ENCODE measurements at places on chromosomes 4 and X.

DNA sequence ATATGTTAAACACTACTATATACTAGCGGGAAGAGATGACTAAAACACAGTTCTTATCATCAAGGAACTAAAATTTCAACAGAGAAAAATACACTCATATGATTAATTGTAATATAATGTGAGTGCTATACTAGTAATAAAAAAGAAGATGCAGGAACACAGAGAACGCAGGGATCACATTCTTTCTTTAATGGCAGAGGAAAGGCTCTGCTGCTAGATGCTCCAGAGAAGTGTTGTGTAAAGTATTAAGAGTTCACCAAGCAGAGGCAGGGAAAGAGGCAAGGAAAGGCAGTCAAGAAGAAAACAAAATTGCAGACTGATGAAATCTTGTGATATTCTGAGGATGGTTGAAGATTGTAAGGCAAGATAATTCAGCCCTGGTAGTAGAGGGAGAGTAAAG, 394.7 kb downstream of the PDGFC start:
- DNase-seq: no peak

DNA sequence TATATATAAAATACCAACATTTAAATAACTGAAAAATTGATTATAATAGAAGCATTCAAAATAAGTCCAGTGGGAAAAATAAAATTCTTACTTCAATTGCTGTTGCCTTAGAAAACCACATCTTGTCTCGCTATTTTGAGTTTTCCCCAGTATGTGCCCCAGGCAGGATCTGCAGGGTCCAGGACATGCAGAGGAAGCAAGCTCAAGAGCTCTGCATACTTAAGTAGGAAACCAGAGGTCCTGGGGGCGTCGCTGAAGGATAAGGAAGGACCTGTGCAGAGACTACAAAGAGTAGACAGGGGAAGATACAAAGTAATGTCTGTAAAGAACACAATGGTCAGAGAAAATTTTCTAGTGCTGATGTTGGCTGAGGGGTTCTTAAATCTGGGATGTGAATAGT, 310.5 kb upstream of the EMCN start:
- no peak for DNase-seq

DNA sequence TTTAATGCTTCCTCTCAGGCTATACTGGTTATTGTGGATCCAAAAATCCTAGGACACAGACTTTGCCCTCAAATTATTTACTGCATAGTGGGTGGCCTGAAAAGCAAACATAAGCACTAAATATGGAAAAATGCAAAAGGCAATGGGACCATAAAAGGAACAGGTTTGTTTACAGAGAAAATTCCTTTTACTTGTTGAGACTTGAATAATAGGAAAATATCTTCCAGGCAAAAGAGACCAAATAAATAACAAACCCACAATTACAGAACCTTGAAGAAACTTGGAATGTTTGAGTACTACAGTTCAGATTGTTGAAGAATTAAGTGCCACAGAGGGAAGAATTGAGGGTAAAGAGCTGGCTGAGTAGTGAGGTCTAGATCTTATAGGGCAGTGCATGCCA, 711.0 kb downstream of the C4orf33 start:
- DNase-seq: no peak

- no peak for DNase-seq
These were observed 9.0 kb upstream of the KLHL2 start for GRCh38 chr4:165198329-165198728.

- no peak for DNase-seq
These were observed 51.2 kb upstream of the KLF3 start for GRCh38 chr4:38612646-38613414.

DNA sequence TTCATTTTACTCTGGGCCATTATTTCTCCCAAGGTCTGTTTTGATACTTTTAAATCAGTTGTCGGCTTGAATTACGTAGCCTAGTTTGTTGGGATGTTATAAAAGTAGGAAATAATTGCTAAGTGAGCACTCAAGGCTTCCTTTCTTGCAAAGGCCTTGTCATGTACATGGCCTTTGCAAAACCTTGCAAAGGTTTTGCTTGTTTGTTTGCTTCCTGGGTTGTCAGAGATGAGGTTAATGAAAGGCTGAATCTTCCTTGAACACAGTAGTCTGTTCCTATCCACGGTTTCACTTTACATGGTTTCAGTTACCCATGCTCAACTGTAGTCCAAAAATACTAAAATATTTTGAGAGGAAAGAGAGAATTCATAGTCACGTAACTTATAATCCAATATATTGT, 113.5 kb downstream of the NAA11 start:
- no peak for DNase-seq

- DNase-seq: no peak
These were observed 579 bp upstream of the GABRA2 start for GRCh38 chr4:46390355-46391058.

DNA sequence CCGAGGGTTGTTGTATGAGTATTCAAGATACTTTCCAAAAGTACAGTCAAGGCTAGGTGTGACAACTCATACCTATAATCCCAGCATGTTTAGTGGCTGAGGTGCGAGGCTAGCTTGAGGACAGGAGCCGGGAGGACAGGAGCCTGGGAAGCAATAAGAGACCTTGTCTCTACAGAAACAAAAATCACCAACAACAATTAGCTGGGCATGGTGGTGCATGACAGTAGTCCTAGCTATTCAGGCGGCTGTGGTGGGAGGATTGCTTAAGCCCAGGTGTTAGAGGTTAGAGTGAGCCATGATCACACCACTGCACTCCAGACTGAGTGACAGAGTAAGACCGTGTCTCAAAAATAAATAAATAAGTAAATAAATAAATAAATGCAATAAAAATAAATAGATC, 91.6 kb downstream of the TLL1 start:
- DNase-seq: no peak

Data from CD4-positive, alpha-beta T cell treated with Interleukin-15 for 1 hour (primary cell).